ENCODE measurements at places on chromosomes 6 and 20.

GRCh38 chr6:43771210-43771857, 1.3 kb downstream of the VEGFA start:
- peak; percentile 28 for DNase-seq

DNA sequence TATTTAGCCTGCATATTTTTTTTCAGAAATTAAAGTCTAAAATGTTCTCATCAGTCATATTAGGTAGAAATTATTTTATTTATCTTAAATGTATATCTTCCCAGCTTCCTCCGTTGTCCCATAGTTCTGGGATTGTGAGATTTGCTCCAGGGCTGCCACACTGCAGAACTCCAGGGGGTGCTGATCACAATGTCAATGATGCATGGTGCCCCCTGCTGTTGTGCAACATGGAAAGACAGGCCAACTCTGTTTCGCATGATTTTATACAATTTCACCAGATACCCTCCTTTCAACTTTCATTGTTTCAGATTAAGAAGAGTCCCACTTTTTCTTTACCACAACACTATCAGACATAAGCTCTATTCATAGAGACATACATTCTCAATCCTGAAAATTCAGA, 35.9 kb downstream of the ID4 start:
- no peak for DNase-seq

GRCh38 chr20:44071057-44071456, 115.9 kb downstream of the JPH2 start:
- no peak for DNase-seq

DNA sequence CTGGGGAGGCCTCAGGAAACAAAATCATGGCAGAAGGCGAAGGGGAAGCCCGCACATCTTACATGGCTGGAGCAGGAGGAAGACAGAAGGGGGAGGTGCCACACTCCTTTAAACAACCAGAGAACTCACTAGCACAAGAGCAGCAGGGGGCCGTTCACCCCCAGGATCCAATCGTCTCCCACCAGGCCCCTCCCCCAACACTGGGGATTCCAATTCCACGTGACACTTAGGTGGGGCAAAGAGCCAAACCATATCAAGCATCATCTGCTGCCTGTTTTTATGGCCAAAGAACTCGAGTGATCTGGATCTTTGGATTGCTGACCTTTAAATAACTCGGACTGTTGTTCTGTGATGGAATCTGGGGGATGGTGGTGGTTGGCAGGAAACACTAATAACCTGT, 28.0 kb downstream of the PNLDC1 start:
- no peak for DNase-seq

DNA sequence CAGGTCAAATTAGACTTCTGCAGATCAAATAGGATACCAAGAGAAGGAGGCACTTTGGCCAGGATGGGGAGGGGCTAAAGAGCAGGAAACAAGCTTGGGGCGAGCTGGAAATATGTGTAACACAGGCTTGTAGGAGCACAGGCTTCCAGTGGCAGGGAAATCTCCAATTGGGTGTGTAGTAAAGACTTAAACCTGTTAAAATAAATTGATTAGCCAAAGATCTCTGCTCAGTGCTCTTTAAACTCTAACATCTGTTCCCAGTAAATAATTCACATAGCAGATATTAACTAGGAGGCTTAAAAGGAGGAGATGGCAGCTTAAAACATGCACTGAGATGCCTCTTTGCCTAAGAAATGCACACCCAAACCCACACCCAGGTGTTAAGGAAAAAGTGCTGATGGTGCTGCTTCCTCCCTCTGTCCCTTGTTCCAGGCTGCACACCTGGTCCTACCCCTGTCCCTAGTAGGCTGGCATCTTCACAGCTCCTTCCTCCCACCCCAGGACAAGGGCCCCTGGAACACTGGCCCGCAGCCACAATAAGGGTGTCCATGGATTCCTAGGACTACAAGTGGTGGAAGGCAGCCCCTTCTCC, 93.5 kb upstream of the MLN start:
- no peak for DNase-seq

DNA sequence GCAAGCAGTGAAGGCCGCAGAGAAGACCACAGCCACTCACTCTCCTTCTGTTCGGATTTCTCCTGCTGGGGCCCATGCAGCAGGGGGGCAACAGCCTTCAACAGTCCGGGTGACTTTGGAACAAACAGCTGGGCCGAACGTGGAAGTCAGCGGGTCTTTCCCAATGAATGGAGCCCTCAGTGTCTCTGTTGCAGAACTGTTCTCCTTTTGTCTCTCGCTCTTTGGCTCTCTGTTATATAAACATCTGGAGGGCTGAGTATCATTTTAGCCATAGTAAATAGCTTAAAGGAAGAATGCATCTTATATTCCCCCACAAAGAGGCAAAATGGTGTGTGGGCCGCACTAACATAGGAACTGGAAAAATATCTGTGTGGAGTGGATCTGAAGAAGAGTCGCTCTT, 136.7 kb upstream of the RALGAPA2 start:
- no peak for DNase-seq

- DNase-seq = no peak
These were observed 53.3 kb upstream of the SLC22A1 start for GRCh38 chr6:160068346-160068745.

All from RCC 7860 (cell line).